ENCODE measurements at places on chromosomes 13 and 19.

DNA sequence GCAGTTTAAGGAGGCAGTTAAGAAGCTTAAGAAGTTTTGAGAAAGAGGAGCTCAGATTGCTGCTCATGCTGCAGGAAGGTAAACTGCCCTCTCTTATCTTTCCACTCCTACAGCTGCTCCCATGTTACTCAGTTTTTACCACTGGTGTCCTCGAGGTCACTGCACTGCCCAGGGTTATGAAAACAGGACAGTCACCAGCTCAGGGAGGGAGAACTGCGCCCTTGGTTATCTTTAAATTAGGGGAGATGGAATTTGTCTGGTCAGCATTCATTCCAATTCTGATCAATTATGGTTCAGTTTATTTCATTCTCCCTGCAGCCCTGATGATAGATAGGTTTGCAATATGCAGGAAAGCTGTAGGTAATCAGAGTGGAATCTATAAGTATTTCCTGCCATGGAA is 10.8 kb upstream of the SLC46A3 start:
- no peak for DNase-seq

GRCh38 chr19:30679789-30680188 is 307.6 kb downstream of the ZNF536 start:
- no peak for DNase-seq

DNA sequence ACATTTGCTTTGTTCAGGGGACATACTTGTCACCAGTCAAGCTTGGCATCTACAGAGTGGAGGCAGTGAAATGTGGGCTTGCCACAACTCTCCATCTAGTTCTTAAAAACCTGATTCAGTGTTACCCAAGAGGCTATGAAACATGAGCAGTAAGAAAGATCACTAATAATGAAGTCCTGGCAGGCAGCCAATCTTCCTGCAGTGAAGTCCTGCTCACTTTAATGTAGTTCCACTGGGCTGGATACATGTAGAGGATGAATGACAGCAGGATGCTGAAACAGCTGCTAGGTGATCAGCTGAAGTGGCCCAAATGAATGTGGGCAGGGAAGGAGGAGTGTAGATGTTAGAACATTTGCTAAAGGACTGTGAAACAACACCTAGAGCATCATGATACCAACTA is 1213.1 kb downstream of the OLFM4 start:
- DNase-seq: peak; percentile 72

- no peak for DNase-seq
Measured at GRCh38 chr19:3272401-3272931, 48.0 kb downstream of the CELF5 start.

- no peak for DNase-seq
Measured at GRCh38 chr13:59658027-59658737, 505.5 kb downstream of the DIAPH3 start.

DNA sequence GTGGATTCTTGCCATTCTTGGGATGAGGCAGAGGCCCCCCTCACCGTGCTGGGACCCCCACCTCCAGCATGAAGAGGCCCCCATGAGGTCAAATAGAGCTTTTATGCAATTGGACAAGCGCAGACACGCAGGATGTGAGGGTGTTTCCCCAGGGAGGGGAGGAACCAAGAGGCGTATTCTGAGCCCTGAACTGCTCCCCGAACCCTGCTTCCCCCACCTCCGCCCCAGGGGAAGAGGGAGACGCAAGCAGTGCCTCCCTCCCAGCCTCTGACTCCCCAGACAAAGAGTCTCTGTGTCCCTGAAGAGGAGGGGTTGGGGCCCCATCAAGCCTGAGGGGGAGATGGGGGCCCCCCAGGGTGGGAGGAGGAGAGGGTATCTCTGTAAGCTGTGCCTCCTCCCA is 1.3 kb upstream of the RDH8 start:
- no peak for DNase-seq

- no peak for DNase-seq
Measured at GRCh38 chr19:31515931-31516330, 166.7 kb upstream of the TSHZ3 start.

- DNase-seq: no peak
Measured at GRCh38 chr19:14168993-14169392, 32.6 kb upstream of the ASF1B start.
